ENCODE measurements at places on chromosomes 6 and 20. TPM values are rescaled to one million over a fixed set of nuclear protein-coding genes. Genes with fewer than 3 reads are reported as not detected.
A peak's percentile ranks its signal among the peaks of the same experiment; 100 is the strongest.

The SNAP91 gene
- not detected for total RNA-seq

DNA sequence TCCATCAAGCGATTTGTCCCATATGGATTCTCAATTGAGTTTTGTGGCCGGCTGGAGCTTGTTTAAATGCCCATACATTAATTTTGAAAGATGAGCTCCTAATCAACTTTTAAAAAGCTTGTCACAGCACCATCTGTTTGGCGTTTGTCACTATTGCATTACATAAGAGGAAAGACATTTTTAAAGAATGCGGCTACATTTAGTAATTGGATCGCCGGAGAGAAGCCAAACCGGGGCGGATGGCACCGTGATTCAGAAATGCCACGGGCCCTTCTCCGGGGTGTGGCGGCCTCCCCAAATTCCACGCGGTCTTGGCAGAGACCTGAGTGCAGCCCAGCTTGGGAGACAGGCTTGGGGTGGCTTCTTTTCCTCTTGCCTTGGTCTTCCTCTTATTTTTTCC lies 67.7 kb upstream of the ZNFX1 start:
- no peak for DNase-seq

DNA sequence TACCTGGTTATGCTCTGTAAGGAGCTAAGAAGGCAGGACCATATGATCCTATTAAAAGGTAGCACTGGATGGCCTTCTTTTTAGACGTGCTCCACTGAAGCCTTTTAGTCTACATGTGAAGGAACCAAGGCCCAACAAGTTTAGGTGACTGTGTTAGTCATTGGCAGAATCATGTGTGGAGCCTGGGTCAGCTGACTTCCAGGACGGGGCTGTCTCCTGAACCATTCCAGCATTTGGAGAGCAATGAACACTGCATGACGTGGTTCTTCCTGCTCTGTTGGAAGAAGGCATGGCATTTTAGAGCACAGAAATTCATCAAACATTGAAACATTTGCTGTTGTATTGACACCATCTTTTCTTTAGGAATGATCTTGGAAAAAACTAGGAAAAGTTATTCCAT lies 87.8 kb upstream of the TIAM2 start:
- no peak for DNase-seq

DNA sequence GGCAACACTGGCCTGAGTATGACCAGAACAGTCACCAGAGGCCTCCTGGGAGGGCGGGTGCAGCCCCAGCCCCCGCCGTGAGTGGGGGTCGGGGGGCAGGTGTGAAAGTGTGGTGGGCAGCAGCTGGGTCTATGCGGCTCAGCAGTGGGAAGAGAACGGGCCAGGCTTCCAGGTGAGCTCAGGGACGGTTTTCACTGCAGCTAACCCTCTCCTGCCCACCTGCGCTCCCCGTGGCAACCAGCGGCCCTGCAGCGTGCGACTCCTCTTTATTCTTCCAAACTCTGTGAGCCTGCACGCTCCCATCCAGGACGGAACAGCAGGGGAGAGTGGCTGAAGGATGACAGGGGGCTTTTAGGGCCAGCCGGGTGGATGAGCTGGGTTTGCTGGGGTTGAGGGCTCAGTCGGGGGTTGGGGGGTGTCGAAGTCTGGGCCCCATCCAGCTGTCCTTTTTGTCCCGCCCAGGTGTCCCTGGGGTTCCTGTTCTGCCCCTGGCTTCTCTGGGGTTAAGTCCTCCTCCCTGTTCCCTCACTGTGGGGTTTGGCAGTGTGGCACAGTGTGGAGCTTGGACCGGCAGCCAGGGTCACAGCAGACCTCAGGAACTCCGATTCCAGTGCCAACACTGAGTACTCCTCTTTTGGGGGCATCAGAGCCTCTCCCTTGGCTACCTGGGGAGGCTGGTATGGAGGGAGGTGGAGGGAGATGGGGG lies 859 bp upstream of the BIRC7 start:
- peak; percentile 40 for DNase-seq

GRCh38 chr6:97632341-97632740 lies 349.3 kb upstream of the MMS22L start:
- DNase-seq = no peak

- no peak for DNase-seq
These were observed 107.0 kb downstream of the TNFRSF21 start for GRCh38 chr6:47202644-47203205.

DNA sequence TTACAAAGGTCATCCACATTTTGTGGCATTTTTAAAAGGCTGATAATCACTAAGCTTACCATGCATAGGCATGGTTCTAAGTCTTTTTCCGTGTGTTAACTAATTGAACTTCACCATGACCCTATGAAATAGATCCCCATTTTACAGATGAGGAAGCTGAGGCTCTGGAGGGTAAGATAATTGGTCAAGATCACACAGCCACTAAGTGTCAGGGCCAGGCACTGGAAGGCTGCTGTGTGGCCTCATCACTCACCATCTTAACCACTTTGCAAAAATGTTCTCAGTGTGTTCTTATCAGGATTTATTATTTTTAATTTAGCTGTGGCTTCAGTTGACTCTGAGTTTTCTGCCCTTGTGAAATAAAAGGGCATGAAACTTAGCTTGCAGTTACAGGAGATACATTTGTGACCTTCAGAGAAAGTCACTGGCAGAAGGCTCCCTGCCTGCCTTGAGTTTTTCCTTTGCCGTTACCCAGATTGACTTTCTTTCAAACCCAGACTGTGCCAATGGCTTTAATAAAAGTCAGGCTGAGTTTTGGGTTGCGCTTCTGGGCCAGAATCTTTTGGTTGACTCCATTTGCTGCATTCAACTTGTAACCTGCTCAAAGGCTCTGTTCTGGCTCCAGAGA lies 82.0 kb downstream of the EZR start:
- no peak for DNase-seq

DNA sequence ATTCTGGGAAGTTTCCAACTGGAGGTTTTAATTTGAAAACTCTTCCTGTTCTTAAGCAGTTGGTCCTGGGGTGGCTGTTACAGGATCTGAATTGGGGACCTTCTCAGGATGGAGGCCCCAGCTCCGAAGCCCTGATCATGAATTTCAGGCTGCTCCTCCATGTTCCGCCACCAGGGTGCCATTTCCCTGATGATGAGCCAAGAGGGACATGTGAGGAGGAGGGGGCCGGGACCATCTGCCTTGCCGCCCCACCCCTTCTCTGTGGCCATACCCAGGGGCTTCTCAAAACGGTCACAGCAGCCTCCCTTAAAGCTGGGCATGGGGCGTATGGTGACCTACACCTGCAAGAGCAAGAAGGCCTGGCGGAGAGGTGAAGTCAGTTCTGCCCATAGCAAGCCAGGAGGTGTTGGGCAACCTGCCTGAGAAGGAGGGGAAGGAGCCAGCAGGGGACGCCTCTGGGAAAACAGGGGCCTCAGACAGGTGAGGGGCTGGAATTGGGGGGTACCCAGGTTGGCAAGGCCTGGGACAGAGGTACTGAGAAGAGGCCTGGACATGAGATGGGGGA lies 3.6 kb upstream of the BAK1 start:
- DNase-seq = no peak

Data from T-cell (primary cell).